IMR-90 (cell line): ENCODE measurements at places on chromosomes 11 and 22. TPM values are rescaled to one million over a fixed set of nuclear protein-coding genes. Genes with fewer than 3 reads are reported as not detected.

DNA sequence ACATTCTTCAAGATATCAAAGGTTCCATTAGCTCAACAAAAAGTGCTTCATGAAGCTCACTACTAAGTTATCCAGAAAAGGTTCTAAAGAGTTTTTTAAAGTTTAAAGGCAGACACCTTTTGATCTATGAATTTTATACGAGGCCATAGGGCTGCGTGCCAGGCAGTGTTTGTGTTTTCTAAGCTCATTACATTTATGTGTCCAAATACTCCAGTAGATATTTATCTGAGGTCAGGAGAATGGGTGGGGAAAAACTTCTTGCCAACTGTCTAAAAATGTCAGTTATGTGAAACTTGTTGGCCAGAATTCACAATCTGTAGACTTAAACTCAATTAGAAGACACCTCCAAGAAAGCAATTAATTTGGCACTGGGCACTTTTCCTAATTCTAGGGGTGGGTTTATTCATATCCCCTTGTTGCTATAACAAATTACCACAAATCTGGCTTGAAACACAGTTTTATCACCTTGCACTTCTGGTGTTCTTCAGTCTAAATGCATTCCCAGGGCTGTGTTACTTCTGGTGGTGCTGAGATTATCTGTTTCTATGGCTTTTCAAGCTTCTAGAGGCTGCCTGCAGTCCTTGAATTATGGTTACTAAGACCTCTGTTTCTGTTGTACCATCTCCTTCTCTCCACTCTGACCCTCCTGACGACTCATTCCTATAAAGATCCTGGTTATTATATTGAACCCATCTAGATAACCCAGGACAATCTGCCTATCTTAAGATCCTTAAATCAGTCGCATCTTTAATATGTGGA lies 1030.4 kb upstream of the CNTN5 start:
- DNase-seq: no peak

- peak; percentile 13 for DNase-seq
These were observed 41.6 kb downstream of the WEE1 start for GRCh38 chr11:9615031-9615451.

DNA sequence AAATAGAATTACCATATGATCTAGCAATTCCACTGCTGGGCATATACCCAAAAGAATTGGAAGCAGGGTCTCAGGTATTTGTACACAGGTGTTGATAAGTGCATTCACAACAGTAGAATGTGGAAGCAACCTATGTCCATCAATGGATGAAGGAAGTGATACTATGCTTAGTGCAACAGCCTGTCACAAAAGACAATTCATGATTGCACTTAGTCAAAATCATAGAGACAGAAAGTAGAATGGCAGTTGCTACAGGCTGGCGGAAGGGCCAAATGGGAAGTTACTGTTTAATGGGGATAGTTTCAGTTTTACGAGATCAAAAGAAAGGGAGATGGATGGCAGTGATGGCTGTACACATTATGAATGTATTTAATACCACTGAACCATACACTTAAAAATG lies 42.0 kb downstream of the SGSM3 start:
- no peak for DNase-seq

GRCh38 chr11:64894070-64894811 lies 15.8 kb upstream of the EHD1 start:
- peak; percentile 51 for DNase-seq

- DNase-seq: peak; percentile 39
These were observed 69.1 kb downstream of the CTTN start for GRCh38 chr11:70467201-70468085.

DNA sequence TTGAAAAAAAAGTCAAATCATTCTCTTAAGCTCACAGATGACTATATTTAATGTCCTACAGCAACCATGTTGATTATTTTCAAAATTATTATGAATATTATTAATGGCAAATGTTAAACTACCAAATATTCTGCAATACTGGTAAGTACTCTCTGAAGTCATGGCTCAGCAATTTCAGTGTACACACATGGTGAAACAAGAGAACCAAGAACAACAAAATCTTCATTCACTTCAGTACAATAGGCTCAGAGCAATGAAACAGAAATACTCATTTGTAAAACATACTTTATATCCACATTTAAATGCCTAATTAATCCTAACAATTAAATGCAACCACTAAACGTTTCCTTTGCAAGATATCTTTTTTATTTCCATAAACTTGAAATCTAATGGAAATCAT lies 347.2 kb downstream of the TTC28 start:
- peak; percentile 28 for DNase-seq

- no peak for DNase-seq
These were observed 220.4 kb downstream of the ST3GAL4 start for GRCh38 chr11:126575849-126576248.

DNA sequence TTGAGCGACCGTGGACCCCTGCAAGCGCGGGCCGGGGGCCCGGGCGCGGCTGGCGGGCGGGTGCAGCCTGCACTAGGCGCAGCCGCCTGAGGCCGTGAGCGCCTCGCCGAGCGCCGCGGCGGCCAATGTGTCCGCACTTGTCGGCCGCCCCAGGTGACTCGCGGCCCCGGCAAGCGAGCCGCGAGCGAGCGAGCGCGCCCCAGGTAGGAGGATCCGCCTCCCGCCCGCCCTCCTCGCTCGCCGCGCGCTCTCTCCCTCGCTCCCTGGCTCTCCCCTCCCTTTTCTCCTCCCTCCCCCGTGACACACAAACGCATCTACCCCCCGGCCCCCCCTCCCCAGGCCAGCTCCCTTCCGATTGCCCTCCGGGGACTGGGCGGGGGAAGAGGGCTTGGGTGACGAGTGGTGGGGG lies at the start of gene WNT7B:
TSS of gene WNT7B (minus strand) at position 160 of the 409 bp plus-strand sequence. CDS start 408 bp downstream, outside the sequence.
- DNase-seq: no peak

DNA sequence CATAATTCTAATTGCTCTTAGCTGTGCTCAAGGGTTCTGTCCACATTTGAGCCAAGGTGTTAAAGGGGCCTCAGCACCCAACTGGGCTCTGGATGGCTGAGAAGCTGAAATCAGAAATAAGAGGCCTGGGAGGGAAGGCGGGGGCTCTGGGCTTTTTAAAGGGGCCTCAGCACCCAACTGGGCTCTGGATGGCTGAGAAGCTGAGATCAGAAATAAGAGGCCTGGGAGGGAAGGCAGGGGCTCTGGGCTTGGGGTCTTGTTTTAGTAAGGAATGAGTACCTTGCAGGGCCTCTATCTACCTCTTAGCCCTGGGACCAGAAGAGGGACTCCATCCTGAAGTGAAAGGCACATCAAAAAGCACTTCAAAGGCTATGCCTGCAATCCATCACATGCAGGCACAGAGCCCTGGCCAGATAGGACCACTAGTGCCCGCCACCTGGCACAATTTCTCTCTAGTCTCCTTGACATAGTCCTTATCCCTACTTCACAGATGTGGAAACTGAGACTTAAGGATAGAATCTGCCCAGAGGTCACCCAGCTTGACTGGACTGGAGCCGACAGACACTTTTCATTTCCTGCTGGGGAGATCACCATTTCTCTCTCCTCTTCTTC lies 35.6 kb downstream of the DKK3 start:
- no peak for DNase-seq

- no peak for DNase-seq
These were observed 58.2 kb upstream of the DRD2 start for GRCh38 chr11:113533425-113533698.

GRCh38 chr11:72959998-72960731 lies 146.0 kb downstream of the ATG16L2 start:
- no peak for DNase-seq

- no peak for DNase-seq
These were observed 71.2 kb upstream of the WNT11 start for GRCh38 chr11:76277298-76278175.

GRCh38 chr22:40826984-40827741 lies 8.0 kb upstream of the SLC25A17 start:
- no peak for DNase-seq

GRCh38 chr11:134196756-134197155 lies 27.0 kb downstream of the NCAPD3 start:
- DNase-seq: no peak

GRCh38 chr11:65060913-65061408 lies 2.6 kb upstream of the NAALADL1 start:
- no peak for DNase-seq

DNA sequence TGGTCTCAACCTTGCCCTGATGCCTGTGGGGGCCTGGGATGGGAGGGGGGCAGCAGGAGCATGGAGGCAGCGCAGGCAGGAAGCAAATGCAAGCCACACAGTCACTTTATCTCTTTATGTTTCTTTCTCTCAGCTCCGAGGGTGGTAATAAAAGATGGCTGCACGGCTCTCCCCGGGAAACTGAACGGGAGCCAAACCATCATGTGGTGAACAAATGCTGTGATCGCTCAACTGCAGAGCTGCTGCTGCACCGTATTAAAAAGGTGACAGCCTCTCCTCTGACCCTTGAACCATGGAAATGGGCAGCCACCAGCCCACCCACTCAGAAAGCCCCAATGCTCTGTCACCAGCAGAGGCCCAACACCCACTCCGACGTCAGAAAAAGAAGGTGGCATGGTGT lies 110.0 kb downstream of the TIMP3 start:
- DNase-seq: no peak

- no peak for DNase-seq
These were observed 59.4 kb upstream of the HMGXB4 start for GRCh38 chr22:35197886-35198285.

DNA sequence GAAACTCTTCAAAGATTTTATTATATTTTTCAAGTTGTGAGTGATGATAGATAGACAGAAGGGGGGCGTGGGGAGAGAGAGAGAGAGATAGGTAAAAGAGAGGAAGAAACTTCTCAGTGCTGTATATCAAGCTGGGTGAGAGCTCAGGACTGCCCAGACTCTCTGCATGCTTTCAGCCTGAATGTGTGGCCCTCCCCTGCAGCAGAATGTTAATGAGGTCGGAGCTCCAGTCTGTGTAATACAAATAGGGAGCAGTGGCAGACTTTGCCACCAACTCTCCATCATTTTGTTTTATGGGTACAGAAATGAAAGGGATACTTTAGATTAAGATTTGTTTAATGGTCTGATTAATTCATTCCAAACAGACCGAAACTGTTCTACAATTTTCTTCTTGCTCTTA lies 752.8 kb downstream of the OPCML start:
- peak; percentile 21 for DNase-seq

DNA sequence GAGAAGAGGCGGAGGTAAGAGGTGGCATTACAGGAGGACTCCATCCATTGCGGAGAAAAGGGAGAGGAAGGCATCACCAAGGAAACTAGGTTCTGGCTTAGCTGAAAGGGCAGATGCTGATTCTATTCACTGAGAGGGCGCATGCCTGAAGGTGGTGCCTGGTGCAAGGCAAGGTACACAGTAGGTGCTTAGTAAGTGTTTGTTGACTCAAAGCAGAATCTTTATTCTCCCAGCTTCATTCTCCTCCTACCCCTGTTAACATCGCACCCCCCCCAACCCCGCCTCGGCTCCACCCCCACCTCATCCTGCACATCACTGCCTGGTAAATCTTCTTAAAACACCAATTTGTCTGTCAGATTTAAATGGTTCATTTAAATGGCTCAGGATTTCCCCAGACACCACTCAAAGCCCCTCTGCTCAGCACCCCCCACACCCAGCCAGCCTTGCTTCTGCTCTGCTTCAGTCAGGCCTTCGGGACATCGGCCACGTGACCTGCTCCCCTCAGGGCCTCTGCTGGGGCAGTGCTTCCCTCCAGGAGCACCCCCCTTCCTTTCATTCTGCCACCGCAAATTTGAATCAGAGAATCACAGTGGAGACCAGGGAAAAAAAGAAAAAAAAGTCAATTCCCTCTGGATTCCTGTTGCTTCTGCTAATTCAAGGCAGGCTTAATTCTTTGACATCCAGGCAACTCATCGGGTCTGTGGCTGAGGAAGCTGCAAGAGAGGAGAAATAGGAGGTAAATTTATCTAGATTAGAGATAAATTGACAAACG lies 17.8 kb upstream of the RCN1 start:
- DNase-seq: no peak

DNA sequence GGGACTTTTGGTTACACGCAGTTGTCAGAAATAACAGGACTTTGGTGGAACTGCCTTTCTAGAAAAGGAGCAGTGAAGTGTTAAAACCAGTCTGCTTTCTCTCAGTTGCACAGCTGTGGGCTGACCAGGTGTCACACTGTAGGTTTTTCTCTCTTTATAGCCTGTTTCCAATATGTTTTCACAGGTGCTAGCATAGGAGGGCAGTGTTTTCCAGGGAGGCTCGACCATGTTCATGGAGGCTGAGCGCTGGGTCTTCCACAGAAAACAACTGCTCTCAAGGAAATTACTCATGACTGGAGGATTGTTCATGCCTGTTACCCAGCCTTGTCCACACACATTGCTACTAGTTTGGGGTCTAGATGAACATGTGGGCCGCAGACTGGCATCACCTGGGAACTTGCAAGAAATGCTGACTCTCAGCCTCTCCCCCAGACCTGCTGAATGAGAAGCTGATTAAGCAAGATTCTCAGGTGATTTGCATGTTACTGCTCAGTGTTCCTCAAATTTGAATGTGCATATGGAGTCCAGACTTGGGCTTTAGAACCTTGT lies 157.7 kb downstream of the MAML2 start:
- no peak for DNase-seq

The OR5P2 gene
- 0.28 TPM in 1 of 2 replicates, not detected in the other for total RNA-seq

The MB gene
- not detected in 2 replicates for total RNA-seq

The EMID1 gene
- 0.28 and 0.54 TPM in 2 replicates for total RNA-seq

The AQP11 gene
- 1.1 and 1.4 TPM in 2 replicates for total RNA-seq

The SESN3 gene
- 7.7 and 10.0 TPM in 2 replicates for total RNA-seq

The SCARF2 gene
- total RNA-seq: 3.4 and 4.2 TPM in 2 replicates

The APOL1 gene
- total RNA-seq: 0.36 and 0.56 TPM in 2 replicates
